CD4-positive, alpha-beta T cell treated with Interleukin-15 for 4 hours (primary cell): ENCODE measurements at places on chromosomes 6 and 20.

DNA sequence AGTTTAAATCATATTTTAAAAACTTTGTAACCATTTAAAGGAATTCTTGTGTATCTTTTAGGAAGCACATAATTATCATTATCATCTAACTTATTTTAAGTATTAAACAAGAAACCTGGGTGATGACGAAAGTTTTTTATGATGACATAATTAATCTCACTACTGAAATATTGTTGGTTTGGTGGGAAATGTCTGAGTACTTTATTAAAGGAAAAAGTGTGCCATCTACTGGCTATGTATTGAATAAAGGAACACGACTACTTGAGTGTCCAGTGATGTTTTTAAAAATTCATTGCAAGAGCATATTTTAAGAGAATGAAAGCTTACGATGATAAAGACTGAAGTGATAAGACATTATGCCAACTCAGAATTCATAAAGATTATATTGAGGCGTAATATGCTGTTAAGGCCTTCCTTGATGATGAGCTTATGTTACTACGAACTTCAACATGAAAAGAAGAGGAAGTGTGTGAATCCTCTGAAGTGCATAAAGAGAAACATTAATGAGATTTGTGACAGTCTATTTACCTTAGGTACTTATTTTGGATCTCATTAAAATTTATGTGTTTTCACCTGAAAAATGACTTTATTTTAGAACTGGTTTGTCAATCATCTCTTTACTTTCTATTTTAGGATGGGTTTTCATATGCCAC lies 12.0 kb upstream of the TRMT11 start:
- DNase-seq = peak; percentile 55

DNA sequence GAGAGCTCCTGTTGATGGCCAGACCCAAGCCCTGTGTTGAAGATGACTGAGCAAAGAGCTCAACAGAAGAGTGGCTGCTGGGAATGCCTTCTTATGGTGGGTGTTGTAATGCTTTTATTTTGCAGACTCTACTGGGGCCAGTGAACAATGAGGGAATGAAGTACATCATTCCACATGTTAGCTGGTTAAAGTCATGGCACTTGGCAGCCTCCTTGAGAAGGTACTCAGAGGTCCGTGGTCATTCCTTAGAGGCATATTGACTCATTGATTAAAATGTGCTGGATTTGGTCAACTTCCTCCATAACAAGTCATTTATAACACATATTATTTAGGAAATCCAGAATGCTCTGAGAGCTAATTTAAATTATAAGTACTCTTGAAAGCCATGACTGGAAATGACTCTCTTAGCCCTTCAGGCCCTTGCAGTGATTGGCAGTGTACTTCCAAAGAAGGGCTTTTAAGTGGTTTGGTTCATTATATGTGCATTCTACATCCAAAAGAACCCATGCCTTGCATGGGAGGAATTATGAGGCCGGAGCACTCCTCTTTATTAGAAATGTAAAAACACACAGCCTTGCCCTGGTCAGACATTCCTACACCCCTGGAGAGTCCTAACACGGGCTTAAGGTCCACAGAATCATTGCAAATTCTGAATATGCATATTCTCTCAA lies 976.9 kb downstream of the KIF16B start:
- no peak for DNase-seq

- DNase-seq = no peak
Measured at GRCh38 chr6:144957236-144957937, 672.3 kb downstream of the UTRN start.

DNA sequence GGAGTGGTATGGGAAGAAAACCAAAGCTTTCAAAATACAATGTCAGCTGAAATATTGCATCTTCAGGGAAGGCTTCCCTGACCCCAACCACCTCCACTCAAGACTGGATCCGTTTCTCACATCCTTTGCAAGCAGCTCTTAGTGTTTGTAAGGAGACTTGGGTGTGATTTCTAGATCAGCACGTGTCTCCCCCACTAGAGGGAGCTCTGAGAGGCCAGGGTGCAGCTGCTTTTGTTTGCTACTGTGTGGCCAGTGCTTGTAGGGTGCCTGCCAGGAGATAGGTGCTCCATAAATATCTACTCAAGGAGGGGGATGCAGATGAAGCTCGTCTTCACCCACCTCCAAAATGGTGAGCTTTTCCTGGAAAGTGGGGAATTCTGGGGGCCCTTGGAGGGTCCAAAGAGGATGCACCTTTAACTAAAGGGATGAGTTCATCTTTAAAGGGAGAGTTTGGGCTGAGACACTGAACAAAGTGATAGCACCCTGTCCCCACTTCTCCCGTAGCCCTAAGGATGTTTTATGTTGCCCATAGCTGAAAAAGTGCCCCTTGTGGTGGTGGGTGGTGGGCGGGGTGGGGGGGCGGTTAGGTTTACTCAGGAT lies 52.6 kb upstream of the MAFB start:
- DNase-seq = peak; percentile 33

- no peak for DNase-seq
Measured at GRCh38 chr20:6558341-6558740, 209.1 kb upstream of the BMP2 start.

DNA sequence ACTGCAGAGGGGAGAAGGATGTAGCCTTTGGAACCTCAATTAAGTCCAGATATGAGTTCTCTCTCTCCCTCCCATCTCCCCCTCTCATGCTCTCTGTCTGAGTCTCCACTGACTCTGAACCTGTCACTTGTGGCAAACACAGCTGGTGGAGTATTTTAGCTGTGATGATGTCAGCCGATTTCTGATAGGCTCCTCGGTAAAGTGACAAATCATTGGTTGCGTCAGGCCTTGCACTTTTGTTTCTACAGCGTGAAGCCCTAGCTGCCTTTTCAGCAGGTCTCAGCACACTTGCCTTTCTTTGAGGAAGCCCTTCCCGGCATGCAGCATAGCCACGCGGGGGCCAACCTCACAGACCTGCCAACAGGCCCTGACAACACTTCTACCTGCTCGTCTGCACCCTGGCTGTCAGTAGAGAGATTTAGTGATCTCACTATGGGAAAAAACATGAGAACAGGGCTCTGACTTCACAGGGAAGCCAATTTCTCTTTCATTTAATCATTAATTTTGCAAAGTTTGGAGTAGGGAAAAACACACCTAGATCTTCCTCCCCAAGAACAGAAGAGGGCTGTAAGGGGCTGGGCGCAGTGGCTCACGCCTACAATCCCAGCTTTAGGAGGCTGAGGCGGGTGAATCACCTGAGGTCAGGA lies 84.4 kb downstream of the GMPR start:
- DNase-seq = peak; percentile 79
